ENCODE measurements at places on chromosomes 2 and 18.

GRCh38 chr2:60352491-60353405 is 200.7 kb downstream of the BCL11A start:
- DNase-seq: no peak

- no peak for DNase-seq
These were observed 154.9 kb downstream of the SATB2 start for GRCh38 chr2:199302851-199303250.

- DNase-seq: peak; percentile 9
These were observed 28.8 kb upstream of the DDX18 start for GRCh38 chr2:117785740-117786139.

GRCh38 chr2:217412721-217413120 is 552.9 kb upstream of the TNP1 start:
- DNase-seq: no peak

- DNase-seq: no peak
These were observed 69.5 kb downstream of the MYO5B start for GRCh38 chr18:50125456-50125855.

DNA sequence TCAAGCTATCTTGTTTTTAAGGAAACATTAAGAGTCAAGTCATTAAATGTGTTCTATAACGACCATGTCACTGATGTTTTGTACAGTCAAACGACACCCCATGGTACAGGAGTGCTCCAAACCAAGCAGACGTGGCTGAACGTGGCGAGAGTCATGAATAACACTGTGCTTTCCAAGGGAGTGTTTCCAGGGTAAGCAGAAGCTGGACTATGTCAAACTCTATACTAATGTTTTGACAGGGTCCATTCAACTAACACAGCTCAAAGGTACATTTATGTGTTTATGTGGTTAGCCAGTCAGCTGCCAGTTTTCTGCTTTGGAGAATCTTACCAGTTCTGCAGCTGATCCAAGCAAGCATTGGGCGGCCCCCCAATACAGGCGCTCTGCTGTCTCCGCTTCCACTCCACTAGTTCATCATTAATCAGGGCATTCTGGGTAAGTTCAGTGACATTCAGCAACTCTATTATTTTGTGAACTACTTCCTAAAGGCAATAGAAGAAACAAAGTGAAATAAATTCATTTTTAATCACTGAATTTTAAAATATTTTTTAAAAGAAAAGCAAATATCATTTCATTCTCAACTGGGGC is 16.4 kb downstream of the STAT1 start:
- no peak for DNase-seq

DNA sequence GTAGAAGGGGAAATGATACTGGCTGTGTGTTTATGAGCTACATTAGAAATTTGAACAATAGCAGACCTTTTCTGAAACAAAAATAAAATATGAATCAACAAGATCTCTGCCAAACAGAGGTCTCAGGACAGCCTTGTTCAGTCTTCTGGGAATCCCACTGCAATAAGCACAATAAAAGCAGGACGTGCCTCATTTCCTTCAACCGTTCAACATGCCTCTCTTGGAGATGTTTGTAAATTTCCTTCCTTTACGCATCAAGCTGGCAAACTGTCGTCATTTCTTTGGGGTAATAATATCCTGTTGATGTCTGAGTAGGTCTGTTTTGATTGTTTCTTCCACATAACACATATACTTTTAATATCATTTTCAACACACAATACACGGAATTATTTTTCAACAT is 77.2 kb downstream of the TCF4 start:
- DNase-seq: no peak

- no peak for DNase-seq
These were observed 287.6 kb upstream of the HNRNPA3 start for GRCh38 chr2:176924909-176925534.

GRCh38 chr2:191539068-191539467 is 138.9 kb upstream of the NABP1 start:
- no peak for DNase-seq

DNA sequence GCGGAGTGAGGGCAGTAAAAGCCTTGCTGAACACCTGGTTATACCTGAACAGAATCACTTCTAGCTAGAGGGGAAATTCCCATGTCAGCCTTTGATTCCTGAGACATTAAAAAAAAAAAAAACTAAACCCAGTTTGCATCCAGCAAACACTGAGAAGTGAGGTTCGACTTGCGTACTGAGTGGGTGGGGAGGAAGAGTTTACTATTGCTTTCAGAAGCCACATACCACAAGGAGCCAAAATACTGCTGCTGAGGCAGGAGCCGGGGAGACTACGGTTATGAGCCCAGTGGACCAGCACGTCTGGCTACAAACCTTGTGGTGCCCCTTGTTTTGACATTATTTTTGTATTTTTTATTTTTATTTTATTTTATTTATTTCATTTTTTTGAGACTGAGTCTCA is 2.7 kb downstream of the COLEC11 start:
- no peak for DNase-seq

GRCh38 chr2:145343287-145343686 is 823.4 kb upstream of the ZEB2 start:
- DNase-seq: no peak

GRCh38 chr18:65567372-65567771 is 183.4 kb upstream of the CDH7 start:
- no peak for DNase-seq

DNA sequence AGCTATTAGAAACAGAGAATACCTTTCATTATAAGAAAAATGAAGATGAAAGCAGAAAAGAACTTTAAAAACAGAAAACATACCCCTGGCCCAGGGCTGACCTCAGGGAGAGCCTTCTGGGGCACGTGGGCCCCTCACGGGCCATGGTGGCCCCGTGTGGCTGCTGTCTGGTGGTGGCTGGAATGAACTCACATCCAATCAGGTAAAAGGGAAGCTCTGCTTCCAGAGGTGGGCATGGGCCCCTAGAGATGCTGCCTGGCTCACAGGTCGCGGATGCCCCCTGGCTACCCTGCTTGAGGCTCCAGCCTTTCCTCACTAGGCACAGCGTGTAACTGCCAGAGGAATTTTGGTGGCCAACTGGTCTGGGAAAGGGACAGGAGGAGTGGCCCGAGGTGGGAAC is 16.6 kb downstream of the SNORC start:
- DNase-seq: no peak

DNA sequence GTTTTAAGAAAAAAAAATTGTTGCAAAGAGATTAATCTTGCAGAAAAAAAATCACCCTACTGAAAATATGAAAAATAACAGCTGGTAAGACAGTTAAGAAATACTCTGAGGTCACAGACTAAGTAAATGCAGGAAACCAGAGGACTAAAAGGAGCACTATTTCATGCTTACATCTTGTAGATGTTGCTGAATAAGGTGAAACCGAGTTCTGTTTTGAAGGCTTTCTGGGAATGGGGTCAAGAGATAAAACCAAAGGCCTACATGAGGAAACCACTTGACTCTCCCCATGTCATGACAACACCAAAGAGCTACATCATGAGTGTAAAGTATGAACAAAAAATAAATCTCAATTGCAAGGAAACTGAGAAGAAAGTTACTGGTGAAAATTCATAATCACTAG is 197.6 kb downstream of the LRP1B start:
- DNase-seq: no peak

DNA sequence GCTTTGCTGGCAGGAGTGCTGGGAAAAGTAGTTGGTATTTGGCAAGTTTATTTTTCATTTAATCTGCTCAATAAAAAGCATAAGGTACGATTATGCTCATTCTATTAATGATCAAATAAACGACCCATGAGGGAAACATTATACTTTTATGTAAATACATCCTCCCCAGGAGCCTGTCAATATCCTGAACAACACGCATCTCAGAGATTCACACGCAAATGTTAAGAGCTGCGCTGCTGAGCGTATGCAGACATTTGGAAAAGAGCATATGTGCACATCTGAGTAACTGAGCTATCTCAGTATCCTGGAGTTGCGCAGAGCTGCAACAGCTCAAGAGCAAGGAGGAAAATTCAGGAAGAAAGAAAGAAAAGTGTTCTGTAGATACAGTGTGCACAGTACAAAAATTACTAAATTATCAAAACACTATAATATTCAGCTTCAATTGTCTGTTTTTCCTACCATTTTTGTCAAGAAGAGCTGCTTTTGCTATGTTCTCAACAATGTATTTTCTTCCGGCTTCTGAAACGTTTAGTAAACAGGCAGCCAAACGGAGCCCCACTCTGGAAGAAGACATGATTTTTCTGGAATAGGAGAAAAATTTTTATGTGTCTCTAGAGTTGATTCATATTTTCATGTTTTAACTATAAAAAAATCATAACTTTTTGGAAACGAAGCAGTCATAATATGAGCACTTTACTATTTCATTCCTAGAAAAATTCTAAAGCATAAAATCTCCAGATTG is 2.4 kb downstream of the FTCDNL1 start:
- no peak for DNase-seq
